Lung (tissue), 17 donors: ENCODE measurements at places on chromosomes 7 and 10.

DNA sequence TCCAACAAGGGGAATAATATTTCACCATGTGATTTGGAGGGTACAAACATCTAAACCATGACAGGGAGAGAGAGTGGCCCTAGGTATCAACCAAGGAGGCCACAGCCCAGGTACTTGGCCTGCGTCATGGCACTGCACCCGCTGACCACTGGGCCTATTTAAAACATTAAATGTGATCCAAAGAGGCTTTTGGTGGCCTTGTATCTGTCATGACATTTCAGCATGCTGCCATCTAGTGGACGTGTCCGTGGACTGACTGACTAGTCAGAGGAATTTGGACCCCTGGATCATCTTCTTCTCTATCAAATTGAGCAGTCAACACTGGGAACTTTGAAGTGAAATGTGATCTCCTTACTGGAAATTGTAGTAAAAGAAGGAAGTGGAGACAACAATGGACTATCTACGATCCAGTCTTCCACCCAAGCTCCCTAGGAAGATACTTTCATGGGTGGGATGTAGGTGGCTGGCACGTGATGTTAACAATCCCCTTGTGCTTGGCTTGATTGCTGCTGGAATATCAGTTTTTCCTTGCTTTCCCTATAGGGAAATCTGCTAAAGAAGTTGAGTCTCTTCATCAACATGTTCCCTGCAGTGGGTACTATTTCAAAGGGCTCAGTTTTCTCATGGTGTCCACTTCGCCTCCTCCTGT is 24.6 kb upstream of the ITGA8 start:
- peak; percentile 69 for DNase-seq

DNA sequence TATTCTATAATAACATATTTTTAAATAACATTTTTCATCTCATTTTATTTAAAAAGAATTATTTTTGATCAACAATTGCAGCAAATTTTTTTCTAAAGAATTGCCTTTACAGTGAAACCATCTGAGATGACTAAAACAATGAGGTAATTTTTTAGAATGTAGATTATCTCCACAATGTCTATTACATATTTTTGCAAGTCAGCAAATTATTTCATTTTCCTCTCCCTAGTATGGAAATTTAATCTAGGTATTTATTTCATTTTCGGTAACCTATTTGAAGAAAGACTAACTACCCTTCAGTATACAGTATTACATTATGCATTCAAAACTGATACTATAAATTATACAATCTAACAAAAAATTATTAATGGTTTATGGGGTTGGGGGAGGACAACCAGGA is 213.2 kb upstream of the SP4 start:
- DNase-seq = no peak

GRCh38 chr7:144483189-144483588 is 79.7 kb upstream of the NOBOX start:
- DNase-seq = peak; percentile 40

DNA sequence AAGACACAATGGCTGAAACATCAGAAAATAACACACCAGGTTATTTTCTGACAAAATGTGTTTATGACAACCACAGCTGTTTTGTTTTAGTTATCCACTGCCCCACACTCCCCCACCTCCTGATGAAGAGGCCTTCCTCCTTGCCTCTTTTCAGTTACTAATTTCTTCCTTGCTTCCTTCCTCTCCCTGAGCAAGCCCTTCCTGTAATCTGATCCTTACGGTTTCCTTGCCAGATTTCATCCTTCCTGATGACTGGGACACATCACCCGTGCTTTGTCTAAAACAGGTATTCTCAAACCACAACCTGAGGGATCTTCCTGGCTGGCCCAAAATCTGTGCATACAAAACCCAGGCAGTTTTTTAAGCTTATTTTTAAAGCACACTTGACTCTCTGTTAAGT is 39.4 kb downstream of the CHST15 start:
- DNase-seq = no peak

DNA sequence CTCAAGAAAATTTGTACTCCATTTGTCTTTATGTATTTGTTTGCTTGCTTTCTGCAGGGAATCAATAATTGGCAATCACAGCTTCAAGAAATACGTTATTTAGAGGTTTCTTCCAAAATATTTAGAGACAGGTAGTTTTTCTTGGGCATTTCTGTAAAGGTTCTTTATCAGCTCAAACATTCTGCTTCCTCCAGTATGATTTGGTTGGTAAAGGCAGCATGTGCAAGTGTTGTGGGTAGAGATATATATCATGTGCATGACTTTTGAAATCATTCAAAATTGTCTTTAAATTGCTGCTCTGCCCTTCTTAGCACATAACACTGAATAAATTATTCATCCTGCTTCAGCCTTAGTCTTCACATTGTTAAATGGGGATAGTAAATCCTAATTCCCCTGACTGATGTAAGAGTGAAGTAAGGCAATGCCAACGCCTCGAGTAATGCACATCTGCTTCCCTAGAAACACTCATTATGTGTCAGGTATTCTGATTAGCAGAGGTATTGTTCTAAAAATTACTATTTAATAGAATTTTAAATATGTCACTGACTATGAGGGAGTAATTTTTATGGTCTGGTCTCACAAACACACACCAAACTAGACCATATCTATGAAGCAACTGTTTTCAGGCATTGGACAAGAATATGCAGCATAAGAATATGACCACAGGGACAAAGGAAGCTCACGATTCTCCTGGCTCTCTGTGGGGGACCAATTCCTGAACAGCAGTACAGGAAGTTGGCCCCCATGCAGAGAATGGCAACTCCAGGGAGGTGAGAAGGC is 77.3 kb upstream of the AKR1E2 start:
- no peak for DNase-seq

DNA sequence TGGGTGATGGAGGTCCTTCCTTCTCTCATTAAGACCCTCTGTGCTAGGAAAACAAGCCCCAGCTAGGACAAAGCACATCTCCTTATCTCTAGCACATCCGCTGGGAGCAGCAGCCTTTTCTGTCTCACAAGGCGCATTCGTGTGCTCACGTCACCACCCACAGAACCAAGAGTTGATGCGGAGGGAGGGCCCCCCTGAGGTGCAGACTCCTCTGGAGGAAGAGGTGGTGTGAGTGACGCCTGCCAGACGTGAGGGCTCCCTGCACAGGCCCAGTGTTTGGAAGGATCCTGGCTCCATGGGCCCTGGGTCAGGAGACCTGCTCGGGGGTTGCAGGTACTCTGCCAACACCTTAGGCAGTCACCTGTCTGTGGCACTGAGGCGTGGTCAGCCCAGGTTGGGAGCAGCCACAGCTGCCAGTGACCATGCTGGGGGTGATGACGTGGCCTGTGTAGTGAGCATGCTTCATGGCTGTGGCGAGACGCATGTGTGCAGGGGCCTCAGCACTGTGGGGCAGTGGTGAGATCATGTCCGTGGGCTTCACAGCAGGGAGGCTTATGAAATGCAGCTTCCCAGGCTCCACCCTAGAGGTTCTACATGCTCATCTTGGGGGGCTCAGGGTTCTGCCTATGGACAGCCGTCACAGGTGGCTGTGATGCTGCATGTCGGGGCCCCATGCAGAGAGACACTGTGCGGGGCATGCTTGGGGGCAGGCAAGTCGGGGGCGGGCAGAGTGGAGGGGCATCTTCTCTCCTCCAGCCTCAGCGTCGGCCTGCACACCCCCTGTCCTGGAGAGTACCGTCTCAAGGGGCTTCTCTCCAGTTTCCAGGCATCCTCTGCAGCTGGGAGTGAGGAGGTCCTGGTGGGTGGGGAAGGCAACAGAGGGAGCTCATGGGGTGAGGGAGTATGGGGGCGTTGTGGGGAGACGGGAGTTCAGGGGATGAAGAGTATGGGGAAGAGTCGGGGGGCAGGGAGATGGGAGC is 56.2 kb upstream of the DPYSL4 start:
- no peak for DNase-seq
